A549 treated with CpdA at 1 μM for 4 hours (cell line): ENCODE measurements at places on chromosomes 7 and 10. TPM values are rescaled to one million over a fixed set of nuclear protein-coding genes. Genes with fewer than 3 reads are reported as not detected.

Gene COG5
- 9.4 to 13.9 TPM (median 11.7 TPM) in 5 replicates for total RNA-seq

Gene RPEL1
- total RNA-seq, result 0.06 TPM in 1 of 5 replicates, not detected in the others

Gene C7orf33
- total RNA-seq, result not detected in 5 replicates

Gene LMTK2
- total RNA-seq, result 9.0 to 13.4 TPM (median 10.7 TPM) in 5 replicates

Gene SEMA3E
- 2.2 to 3.4 TPM (median 2.8 TPM) in 5 replicates for total RNA-seq

Gene ZNF467
- 1.1 to 1.9 TPM (median 1.3 TPM) in 5 replicates for total RNA-seq
